Osteocyte (in vitro differentiated cells): ENCODE measurements at places on chromosomes 1 and 21. TPM values are rescaled to one million over a fixed set of nuclear protein-coding genes. Genes with fewer than 3 reads are reported as not detected.

GRCh38 chr1:111062624-111063023 lies 77.3 kb downstream of the DRAM2 start:
- no peak for DNase-seq

DNA sequence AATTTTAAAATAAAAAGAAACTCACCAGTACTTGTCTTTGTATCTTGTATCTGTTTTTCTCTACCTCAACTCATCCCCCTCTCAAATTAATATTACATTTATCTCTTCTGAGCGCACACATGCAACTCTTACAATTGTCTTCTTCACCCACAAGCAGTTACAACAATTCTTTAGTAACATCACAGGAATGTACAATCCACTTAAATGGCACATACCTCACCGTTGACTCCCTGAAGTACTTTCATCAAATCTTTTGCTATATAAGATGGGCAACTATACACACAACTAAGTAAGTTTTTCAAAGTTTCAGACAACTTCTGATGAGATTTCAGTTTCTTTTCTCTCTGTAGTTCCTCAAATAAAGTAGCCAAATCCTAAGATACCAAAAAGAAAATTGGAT lies 28.3 kb downstream of the HEATR1 start:
- DNase-seq = no peak

DNA sequence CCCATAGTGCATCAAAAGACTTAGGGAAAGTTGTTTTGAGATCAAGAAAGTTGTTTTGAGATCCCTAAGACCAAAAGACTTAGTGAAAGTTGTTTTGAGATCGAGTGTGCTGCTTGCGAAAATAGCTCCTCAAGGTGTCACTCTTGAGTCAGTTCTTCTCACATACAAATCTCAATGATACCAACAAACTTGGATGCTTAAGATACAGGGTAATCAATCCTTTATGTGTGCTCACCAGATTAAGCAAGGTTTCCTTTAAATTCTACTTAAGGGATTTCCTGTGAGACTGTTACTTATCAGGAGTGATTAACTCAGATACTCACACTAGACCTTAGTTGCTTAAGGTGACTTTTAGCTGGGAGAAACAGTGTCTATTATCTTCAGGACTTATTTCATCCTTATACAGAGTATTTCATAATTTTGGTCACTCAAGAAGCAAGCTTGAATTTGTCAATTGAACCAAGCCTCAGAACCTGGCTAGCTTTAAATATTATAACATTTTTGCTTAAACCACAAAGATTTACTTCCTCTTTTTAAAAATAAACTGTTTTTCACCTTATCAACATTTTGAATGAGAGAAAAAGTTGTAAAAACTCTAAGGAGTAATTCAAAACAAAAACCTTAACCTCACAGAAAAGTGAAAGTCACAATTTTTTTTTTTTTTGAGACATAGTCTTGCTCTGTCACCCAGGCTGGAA lies 8.0 kb upstream of the RLF start:
- no peak for DNase-seq

Gene IGSF21
- not detected in 2 replicates for total RNA-seq

Gene SLAMF1
- not detected in 2 replicates for total RNA-seq
